ENCODE measurements at places on chromosomes 4 and X.

GRCh38 chr4:41611124-41611838, 73.3 kb downstream of the LIMCH1 start:
- DNase-seq: no peak

- DNase-seq: no peak
Observed at GRCh38 chr4:48546336-48546735, 56.3 kb downstream of the ZAR1 start.

DNA sequence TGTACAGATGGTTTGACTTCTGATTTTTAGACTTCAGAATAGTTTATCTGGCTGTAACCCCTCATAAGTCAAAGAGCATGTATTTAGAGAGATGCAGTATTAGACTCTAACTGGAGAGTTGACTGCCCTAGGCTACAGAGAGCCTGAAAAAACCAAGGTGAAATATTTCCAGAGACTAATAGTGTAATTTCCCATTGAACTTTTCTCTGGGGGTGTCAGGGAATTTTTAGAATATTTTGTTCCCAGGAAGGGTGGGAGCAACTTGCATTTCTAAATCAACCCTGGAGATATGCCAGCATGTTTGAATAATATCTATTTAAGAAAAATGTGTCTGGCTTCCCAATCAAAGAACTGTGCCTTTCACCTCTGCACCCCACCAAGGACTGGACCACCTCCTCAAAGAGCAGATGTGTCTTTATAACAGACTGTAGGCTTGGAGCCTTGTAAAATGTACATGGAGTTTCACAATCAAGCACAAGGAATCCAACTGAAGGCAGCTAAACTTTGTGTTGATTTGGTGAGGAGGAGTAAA, 2.0 kb downstream of the ANXA3 start:
- no peak for DNase-seq

GRCh38 chr4:152424977-152425376, 110.9 kb downstream of the FBXW7 start:
- DNase-seq: no peak

DNA sequence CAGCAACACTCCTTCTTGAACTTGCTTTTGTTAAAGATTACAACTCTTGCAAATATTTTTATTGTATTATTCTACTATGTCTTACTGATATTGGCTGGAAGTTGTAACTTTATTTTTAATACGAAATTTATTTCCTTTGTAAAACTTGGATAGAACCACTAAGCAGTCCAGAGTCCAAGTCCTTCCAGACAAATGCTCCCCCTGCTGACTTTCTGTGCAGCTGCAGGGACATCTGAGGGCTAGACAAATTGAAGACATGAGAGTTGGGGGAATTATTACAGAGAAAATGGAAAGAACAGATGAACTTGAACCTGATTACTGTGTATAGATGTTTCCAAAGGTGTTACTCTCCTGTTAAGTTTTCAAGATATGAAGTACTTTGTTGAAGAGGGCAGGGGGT, 238.8 kb downstream of the GRIA3 start:
- no peak for DNase-seq

- no peak for DNase-seq
Observed at GRCh38 chrX:1661048-1661921, 46.4 kb downstream of the ASMT start.

DNA sequence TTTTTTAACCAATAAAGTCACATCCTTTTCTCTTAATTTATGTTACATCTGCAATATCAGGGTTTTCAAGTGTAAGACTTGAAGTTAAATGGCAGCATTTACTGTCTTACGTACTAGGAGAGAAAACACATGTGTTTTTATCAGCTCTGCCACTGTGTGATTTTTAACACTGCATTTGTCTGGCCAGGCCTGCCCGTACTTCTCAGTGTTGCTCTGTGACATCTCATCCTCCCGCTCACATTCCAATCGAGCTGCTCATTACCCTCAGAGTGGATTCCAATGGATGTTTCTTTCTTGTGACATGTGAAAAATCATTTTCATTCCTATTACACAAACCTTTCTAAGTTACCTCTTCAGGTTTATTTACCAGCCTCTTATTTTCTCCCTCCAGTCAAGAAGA, 420.3 kb downstream of the FAT4 start:
- DNase-seq: no peak

DNA sequence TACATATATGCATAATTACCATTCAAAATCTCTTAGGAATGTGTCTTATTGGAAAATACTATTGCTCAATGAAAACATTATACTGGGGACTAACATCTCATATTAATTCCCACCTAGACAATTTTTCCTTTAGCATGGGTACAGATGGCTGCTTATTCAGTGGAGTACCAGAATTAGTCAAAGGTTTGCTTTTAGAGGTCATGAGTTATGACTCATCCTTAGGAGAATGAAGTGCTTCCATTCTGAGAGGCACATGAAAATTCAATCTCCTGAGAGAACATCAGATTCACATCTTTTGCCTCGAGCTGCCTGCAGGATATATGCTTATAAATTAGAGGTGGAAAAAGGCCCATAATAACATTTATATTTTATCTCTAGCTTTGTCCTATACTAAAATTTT, 378.0 kb upstream of the DMD start:
- DNase-seq: no peak

GRCh38 chrX:50068285-50068563, 132.6 kb downstream of the AKAP4 start:
- no peak for DNase-seq

DNA sequence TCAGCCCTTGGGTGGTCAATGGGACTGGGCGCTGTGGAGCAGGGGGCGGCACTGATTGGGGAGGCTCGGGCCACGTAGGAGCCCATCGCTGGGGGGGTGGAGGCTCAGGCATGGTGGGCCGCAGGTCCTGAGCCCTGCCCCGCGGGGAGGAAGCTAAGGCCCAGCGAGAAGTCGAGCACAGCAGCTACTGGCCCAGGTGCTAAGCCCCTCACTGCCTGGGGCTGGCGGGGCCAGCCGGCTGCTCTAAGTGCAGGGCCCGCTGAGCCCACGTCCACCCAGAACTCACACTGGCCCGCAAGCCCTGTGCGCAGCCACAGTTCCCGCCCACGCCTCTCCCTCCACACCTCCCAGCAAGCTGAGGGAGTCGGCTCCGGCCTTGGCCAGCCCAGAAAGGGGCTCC, 66.4 kb downstream of the ZNF141 start:
- DNase-seq: no peak

Measured in NCI-H345 (cell line).